Hepatocyte (in vitro differentiated cells): ENCODE measurements at places on chromosomes 5 and 9. TPM values are rescaled to one million over a fixed set of nuclear protein-coding genes. Genes with fewer than 3 reads are reported as not detected.

GRCh38 chr9:110319781-110320492, 17.7 kb downstream of the TXNDC8 start:
- no peaks in the 10 kb centered on the region for H3K36me3 ChIP-seq
- no peak overlapping the region for H3K4me3 ChIP-seq
- no peak for DNase-seq
- H3K27ac ChIP-seq, result no peak overlapping the region

GRCh38 chr9:118652258-118652657, 717.0 kb downstream of the BRINP1 start:
- no peak overlapping the region for H3K4me3 ChIP-seq
- H3K27me3 ChIP-seq, result no peaks in the 10 kb centered on the region
- no peak for DNase-seq
- H3K4me1 ChIP-seq, result no peaks in the 10 kb centered on the region
- no peak overlapping the region for H3K27ac ChIP-seq

Gene MSX2
- 20.7 and 28.8 TPM in 2 replicates for total RNA-seq

- H3K36me3 ChIP-seq, result no peaks in the 10 kb centered on the region
- peak overlapping the region; percentile 22 for H3K27ac ChIP-seq
- DNase-seq, result no peak
- peaks cover 15% of the 10 kb centered on the region for H3K4me1 ChIP-seq
These were observed 77.6 kb upstream of the TMC1 start for GRCh38 chr9:72443855-72444254.

- no peak overlapping the region for H3K4me3 ChIP-seq
- no peak overlapping the region for H3K27ac ChIP-seq
- H3K4me1 ChIP-seq, result no peaks in the 10 kb centered on the region
These were observed 676 bp downstream of the LCN15 start for GRCh38 chr9:136763649-136764035.

Gene ECM2
- total RNA-seq, result 15.9 and 20.8 TPM in 2 replicates

GRCh38 chr5:131641494-131641893, 6.5 kb upstream of the RAPGEF6 start:
- H3K4me1 ChIP-seq, result peaks cover 4% of the 10 kb centered on the region
- no peak overlapping the region for H3K4me3 ChIP-seq
- H3K27ac ChIP-seq, result no peak overlapping the region

DNA sequence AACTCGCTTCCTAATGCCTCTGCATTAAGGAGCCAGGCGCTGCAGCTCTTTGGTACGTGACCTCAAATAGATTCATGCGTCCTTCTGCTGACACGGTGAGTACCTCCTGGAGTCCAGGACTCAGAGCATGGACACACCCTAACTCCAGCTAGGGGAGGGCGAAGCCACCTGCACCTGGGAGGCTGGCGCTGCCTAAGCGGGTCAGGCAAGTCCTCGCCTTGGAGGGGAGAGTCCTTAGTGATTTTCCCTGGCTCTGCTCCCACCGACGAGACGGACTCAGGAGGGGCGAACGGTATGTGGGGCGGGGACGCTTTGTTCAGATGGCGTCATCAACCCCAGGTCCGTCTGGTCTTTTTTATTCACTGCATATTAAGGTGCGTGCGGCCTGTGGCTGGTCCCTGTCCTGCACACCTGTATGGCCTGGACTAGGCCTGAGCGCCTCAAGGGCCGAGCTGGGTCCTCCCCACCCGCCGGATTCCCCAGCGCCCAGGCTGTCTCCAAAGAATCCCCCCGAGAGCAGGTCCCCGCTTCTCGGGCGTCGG, 50.3 kb downstream of the NSUN2 start:
- no peaks in the 10 kb centered on the region for H3K36me3 ChIP-seq
- H3K27me3 ChIP-seq, result peaks cover 57% of the 10 kb centered on the region
- no peak overlapping the region for H3K27ac ChIP-seq
- no peak for DNase-seq

Gene IL4
- total RNA-seq, result not detected in 2 replicates

Gene TCF7
- 5.1 and 7.5 TPM in 2 replicates for total RNA-seq

GRCh38 chr9:8450810-8451545, 651.4 kb upstream of the DMAC1 start:
- H3K36me3 ChIP-seq, result no peaks in the 10 kb centered on the region
- no peak for DNase-seq
- H3K27ac ChIP-seq, result no peak overlapping the region
- no peak overlapping the region for H3K4me3 ChIP-seq
- no peaks in the 10 kb centered on the region for H3K4me1 ChIP-seq

DNA sequence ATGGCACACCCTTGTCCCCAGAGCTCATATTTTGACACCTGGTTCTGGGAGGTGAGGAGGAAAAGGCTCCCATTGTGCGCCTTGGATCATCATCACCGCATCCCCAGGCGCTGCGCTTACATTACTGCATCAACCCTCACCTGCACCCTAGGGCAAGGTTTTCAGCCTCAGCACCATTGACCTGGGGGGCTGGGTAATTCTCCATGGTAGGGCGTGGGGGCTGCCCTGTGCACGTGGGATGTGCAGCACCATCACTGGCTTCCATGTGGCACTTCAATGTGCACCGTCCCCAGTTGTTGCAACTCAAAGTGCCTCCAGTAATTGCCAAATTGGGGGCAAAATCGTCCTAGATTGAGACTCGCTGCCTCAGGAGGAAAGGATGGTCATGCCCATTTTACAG, 83.6 kb downstream of the NTNG2 start:
- no peak overlapping the region for H3K27ac ChIP-seq
- H3K27me3 ChIP-seq, result no peaks in the 10 kb centered on the region
- H3K4me1 ChIP-seq, result peaks cover 17% of the 10 kb centered on the region
- no peak overlapping the region for H3K4me3 ChIP-seq
- no peak for DNase-seq

DNA sequence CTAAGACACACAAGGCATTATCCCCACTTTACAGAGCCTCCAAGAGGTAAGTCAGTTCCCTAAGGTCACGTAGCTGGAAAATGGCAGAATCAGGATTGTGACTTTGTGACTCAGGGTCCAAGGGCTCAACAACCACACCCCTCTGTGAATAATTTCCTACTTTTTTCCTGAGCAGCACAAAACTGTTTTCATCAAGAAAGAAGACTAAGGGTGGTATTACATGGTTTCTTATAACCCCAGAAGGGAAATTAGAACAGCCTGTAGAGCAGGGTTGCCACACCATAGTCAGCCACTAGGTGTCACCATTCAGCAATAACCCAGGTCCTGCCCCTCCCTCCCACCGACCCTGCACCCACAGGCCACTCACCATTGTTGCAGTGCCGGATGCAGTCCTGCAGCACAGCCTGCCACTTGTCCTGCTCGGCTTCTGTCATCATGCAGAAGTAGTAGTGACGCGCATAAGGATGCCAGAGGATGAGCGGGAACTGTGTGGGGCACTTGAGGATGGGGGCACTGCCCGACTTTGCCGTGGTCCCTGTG, 72.1 kb downstream of the LRSAM1 start:
- H3K36me3 ChIP-seq, result peaks cover 6% of the 10 kb centered on the region
- no peaks in the 10 kb centered on the region for H3K27me3 ChIP-seq
- H3K4me3 ChIP-seq, result no peak overlapping the region
- DNase-seq, result no peak
- H3K4me1 ChIP-seq, result peaks cover 14% of the 10 kb centered on the region
- no peak overlapping the region for H3K27ac ChIP-seq

Gene DBN1
- 83.7 and 107 TPM in 2 replicates for total RNA-seq

DNA sequence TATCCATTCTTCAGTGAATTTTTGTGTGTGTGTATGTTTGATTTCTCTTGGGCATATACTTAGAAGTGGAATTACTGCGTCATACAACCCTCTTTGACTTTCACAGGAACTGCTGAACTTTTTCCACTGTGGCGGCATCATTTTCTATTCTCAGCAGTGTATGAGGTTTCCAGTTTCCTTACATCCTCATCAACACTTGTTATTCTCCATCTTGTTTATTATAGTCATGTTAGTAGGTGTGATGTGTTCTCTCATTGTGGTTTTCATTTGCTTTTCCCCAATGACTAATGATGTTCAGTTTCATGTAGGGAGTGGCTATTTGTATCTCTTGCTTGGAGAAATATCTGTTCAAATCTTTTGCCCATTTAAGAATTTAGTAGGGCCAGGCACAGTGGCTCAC, 2.6 kb downstream of the ZNF79 start:
- no peak overlapping the region for H3K4me3 ChIP-seq
- DNase-seq, result no peak
- H3K27me3 ChIP-seq, result no peaks in the 10 kb centered on the region
- no peak overlapping the region for H3K27ac ChIP-seq
- H3K36me3 ChIP-seq, result no peaks in the 10 kb centered on the region

DNA sequence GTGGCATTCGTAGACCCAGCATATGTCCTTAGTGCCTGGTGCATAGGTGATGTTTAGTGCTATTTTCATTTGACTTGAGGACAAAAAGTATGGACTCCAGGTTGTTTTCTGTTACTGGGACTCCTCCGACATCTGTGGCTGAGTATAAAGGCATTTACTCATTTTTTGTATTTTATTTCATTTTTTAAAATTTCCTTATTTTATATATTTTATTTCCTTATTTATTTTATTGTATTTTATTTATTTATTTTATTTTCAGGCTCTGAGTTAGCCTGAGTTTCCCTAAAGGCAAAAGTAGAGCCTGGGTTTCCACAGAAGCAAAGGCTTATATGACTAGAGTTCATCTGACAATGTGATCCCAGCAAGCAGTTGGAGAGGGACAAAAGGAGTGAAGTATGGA, 91.6 kb downstream of the FOCAD start:
- no peak overlapping the region for H3K27ac ChIP-seq
- H3K36me3 ChIP-seq, result no peaks in the 10 kb centered on the region
- H3K27me3 ChIP-seq, result no peaks in the 10 kb centered on the region

DNA sequence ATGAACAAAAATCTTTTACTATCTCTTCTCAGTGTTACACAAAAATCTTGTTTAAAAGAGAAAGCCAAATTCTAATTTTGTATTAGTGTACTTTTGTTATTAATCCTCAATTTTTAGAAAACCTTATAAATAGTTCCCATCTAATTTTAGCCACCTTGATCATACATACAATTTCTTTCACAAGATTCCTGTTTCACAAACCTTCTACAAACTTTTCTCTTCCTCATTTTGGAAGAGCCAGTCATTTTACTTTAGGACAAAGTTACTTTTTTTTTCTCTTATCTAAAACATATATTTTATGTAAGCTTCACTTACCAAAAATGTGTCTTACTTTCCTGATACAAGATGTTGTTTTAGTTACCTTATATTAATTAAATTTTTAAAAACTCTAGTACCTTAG, 161.3 kb downstream of the YIPF5 start:
- DNase-seq, result no peak
- no peaks in the 10 kb centered on the region for H3K4me1 ChIP-seq
- H3K4me3 ChIP-seq, result no peak overlapping the region
- no peaks in the 10 kb centered on the region for H3K36me3 ChIP-seq
- H3K27me3 ChIP-seq, result no peaks in the 10 kb centered on the region
- no peak overlapping the region for H3K27ac ChIP-seq

Gene RPP25L
- 30.0 and 31.5 TPM in 2 replicates for total RNA-seq

DNA sequence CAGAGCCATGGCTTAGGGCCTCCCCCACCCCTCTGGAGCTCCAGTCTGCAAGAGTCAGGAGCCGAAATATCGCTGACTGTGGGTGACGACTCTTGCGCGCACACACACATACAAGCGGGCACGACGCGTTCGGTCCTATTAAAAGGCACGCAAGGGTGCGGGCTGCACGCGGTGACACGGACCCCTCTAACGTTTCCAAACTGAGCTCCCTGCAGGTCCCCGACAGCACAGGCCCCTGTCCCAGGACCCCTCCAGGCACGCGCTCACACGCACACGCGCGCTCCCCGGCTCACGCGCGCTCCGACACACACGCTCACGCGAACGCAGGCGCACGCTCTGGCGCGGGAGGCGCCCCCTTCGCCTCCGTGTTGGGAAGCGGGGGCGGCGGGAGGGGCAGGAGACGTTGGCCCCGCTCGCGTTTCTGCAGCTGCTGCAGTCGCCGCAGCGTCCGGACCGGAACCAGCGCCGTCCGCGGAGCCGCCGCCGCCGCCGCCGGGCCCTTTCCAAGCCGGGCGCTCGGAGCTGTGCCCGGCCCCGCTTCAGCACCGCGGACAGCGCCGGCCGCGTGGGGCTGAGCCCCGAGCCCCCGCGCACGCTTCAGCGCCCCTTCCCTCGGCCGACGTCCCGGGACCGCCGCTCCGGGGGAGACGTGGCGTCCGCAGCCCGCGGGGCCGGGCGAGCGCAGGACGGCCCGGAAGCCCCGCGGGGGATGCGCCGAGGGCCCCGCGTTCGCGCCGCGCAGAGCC, at the start of gene GRIN1:
GRIN1 (plus strand) TSS at position 433 of the 746 bp plus-strand sequence. CDS start 333 bp downstream, outside the sequence.
- no peak within 1 kb of the TSS for H3K27ac ChIP-seq
- H3K4me1 ChIP-seq, result no peaks in the 10 kb centered on the region
- H3K36me3 ChIP-seq, result no peaks in the 10 kb centered on the region
- H3K4me3 ChIP-seq, result no peak within 1 kb of the TSS

Gene CRHBP
- 0.80 and 5.0 TPM in 2 replicates for total RNA-seq

Gene CAMLG
- total RNA-seq, result 33.5 and 33.8 TPM in 2 replicates

Gene ARHGEF37
- total RNA-seq, result 2.0 and 2.3 TPM in 2 replicates

DNA sequence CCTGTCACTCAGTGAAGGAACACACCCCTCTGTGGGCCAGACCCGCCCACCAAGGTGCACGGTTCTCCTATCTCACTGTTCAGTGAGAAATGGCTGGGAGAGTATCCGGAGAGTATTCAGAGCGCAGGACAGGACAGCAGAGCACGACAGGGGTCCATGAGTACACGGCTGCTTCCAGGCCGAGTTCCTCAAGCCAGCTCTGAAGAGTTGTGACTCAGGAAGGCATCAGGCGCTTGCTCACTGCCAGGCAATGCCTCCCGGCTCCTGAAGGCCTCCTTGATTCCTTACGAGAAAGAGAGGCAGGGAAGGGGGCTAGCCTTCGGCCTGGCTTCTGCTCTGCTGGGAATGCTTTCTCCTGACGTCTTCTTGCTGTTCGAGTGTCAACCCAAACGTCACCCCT, 132.1 kb upstream of the PPP1R26 start:
- DNase-seq, result no peak
- H3K27me3 ChIP-seq, result peaks cover 15% of the 10 kb centered on the region
- H3K4me1 ChIP-seq, result no peaks in the 10 kb centered on the region
- H3K36me3 ChIP-seq, result no peaks in the 10 kb centered on the region
- no peak overlapping the region for H3K4me3 ChIP-seq

- H3K27ac ChIP-seq, result no peak overlapping the region
- H3K27me3 ChIP-seq, result no peaks in the 10 kb centered on the region
- H3K36me3 ChIP-seq, result no peaks in the 10 kb centered on the region
- DNase-seq, result no peak
These were observed 224.6 kb downstream of the SYK start for GRCh38 chr9:91026266-91026665.

DNA sequence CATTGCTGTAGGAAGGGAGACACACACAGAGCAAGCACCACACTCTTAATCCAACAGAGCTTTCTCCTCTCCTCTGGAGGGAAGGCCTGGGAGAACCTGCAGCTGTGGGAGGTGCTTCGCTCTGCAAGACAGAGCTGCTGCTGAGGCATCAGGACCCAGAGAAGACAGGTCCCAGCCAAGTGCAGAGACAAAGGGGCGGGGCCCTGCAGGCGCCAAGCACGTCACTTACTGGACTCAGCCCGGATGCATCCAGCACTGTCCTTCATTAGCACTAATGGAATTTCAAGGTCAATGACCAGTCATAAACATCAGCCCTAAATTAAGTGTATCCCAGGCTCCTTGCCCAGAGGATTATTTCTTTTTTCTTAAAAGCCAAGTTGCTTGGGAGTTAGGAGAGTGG, 337.1 kb upstream of the PANK3 start:
- H3K36me3 ChIP-seq, result no peaks in the 10 kb centered on the region
- DNase-seq, result peak; percentile 28
- peaks cover 9% of the 10 kb centered on the region for H3K27me3 ChIP-seq
- no peak overlapping the region for H3K4me3 ChIP-seq
- H3K4me1 ChIP-seq, result peaks cover 15% of the 10 kb centered on the region
- no peak overlapping the region for H3K27ac ChIP-seq
